Stimulated activated CD4-positive, alpha-beta T cell treated with anti-CD3 and anti-CD28 coated beads, Interleukin-4, amount 100 ng/mL, for 24 hours (primary cell): ENCODE measurements at places on chromosomes 7 and 10.
A peak's percentile ranks its signal among the peaks of the same experiment; 100 is the strongest.

DNA sequence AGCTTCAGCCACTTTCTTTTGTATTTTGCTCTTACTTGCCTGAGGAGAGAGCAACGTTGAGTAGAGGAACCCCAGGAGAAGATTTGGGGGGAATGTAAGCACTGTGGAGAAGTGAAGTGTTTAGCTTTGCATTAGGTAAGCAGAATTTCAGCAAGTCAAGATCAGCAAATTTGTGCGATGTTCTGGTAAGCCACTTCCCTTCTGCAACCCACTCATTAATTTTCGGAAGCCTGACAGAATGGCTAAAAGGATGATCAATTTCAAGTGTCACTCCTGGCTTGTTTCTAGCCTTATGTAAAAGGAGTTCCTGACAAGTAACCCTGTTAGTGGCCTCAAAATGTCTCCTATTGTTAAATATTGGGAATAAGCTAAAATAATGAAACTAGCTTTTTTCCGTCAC is 48.5 kb upstream of the NXPH1 start:
- DNase-seq: no peak

DNA sequence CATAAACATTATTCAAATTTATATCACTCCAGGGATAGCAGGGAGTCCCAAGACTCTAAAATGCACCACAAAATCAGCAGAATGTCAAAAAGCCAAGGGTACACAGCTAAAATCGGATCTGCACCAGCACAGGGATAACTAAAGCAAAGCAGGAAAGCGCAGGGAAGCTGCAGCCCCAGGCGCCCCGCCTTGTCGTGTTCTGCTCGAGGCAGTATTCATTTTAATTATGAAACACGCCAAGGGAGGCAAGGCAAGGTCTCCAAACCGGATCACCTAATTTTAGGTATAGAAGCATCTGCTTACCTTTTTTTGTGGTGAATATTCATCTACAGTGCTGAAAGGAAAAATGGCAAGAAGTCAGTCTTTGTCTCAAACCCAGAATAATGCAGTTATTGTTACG is 199.4 kb downstream of the RAPGEF5 start:
- no peak for DNase-seq

DNA sequence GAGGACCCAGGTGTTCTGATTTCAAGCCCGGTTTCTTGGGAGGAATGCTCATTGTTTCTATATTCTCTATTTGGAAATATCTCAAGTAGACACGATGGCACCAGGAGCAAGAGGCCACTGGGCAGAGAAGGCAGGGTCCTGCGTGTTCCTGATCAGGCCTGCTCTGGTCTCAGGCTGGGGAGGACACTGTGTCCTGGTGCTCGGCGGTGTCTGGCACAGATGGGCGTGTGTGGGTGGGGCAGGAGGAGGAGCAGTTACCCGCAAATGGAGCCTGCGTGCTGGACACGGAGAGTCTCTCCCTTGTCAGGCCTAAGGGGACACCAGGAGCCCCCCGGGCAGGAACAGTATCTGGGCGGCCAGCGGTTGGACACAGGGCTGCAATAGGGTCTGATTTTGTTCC is 25.9 kb upstream of the GOLGA7B start:
- DNase-seq: no peak

- DNase-seq: no peak
Observed at GRCh38 chr7:940599-941408, 13.7 kb downstream of the ADAP1 start.

DNA sequence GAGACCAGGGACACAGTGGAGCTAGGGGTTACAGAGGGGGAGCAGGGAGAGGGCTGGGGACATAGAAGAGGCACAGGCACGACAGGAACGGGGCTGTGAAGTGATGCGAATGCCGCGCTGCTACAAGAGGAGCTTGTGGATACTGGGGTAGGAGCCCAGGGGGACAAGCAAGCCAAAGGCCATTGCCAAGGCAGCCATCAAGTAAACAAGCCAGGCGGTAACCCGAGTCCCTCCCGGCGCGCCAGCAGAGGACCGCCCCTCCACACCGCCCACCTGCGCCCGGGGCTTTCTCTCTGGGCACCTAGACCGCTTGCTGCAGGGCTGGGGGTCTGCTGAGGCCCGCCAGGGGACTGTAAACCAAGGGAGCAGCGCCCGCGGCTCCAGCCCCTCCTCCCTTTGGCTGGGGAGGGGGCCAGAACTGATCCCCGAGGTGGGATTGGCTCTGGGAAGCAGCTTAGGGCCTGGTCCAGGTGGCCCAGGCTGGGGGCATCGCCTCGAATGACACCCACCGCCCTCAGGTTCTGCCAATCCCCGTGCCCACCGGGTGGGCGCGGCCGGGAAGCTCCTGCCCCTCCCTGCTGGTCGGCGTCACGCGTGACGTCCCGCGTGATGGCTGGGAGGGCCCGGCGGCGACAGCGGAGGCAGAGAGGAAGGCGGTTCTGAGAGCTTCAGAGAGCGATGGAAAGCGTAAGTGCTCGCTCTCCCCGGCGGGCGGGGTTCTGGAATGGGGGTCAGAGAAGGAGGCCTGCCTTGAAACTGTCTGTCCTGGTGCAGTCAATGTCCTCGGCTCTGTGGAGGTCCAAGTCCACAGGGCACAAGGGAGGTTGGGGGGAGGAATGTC is 982 bp downstream of the SFXN3 start:
- DNase-seq: peak; percentile 74

DNA sequence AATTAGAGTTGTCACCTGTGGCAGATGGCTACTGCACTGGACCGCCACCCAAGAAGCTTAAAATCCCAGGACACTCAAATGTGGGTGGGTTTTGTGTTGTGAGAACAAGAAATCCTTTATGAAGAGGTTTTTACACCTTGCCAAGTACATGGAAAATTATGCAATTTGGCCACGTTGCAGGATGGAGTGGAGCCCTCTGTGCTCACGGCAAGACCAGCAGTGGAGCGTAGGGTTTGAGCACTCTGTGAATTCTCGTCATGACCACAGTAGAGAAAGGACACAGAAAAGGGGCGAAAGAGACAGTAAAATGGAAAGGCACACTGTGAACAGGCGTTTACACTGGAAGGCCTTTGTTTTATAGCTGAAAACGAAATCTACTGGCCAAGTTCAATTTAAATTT is 222.6 kb downstream of the ADARB2 start:
- no peak for DNase-seq

DNA sequence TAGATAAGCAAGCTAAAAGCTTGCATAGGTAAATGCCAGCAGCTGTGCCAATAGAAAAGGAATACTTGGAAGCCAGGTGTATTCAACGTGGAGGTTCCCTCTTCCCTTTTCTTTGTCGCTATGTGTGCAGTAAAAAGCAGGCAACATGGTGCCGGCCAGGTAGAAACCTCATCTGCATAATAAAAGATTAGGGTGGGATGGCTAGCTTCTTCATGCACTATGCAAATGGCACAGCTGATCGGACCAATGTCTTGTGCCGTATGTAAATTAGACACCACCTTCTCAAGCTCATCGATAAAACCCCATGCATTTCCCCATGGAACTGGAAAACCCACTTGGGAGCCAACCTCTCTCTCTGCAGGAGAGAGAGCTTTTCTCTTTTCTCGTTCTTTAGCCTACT is 150.9 kb upstream of the FOXK1 start:
- no peak for DNase-seq

- no peak for DNase-seq
Observed at GRCh38 chr7:139698278-139698677, 79.5 kb downstream of the HIPK2 start.

GRCh38 chr10:2681891-2682290 is 385.5 kb upstream of the PFKP start:
- no peak for DNase-seq

- no peak for DNase-seq
Observed at GRCh38 chr10:103636492-103636891, 143.0 kb downstream of the NEURL1 start.

GRCh38 chr7:25408876-25409275 is 180.6 kb upstream of the NPVF start:
- DNase-seq: no peak

- no peak for DNase-seq
Observed at GRCh38 chr7:55965100-55965470, 700 bp downstream of the NIPSNAP2 start.

- no peak for DNase-seq
Observed at GRCh38 chr7:153087498-153087897, 327.9 kb downstream of the ACTR3B start.

DNA sequence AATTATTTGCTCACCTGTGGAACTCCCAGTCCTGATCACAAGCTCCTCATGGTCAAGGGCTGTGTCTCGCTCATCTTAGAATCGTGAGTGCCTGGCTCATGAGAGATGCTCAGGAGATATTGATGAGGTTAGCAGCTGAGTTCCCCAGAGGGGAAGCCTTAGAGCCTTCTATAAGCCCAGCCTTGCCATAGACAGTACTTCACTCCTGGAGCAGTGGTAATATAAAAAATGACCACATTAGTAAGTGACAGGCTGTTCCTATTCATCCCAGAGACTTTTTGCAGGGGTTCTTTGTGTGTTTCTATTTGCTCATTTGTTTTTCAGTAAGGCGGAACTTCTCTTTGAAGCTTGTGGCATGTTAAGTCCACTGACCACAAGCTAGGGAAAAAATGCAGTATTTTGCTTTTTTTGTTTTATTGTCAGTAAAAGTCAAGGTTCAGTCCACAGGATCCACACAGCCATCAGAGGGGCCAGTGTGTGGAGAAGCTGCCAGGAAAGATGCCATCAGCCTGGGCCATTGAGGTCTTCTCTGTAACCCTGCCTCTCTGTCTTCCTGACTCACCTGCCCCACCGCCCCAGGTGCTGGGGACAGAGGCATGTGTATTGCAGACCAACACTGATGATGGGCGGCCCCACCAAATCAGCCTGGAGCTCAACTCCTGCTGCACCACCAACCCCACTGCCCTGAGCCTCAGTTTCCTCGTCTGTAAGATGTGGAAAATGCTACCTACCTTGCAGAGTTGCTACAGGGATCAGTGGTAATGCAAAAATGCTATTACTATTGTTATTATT is 36.4 kb upstream of the JCAD start:
- DNase-seq: no peak

DNA sequence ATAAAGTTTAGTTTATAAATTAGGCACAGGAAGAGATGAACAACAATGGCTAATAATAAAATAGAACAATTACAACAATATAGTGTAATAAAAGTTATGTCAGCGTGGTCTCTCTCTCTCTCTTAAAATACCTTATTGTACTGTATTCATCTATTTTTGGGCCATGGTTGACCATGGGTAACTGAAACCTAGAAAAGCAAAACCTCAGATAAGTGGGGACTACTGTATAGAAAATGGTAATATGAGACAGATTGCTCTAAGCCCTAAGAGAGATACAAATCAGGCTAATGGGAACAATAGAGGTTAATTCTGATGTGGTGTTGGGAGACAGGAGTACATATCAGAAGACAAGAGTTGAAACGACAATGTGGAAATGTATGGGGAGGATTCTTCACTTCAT is 86.2 kb downstream of the ZNF365 start:
- DNase-seq: no peak

DNA sequence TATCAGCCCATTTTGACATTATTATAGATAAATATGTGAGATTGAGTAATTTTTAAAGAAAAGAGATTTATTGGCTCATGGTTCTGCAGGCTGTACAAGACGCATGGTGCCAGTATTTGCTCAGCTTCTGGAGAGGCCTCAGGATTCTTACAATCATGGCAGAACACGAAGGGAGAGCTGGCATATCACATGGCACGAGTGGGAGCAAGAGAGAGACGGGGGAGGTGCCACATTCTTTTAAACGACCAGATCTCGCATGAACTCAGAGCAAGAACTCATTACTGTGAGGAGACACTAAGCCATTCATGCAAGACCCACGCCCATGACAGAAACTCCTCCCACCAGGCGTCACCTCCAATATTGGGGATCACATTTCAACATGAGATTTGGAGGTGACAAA is 40.1 kb upstream of the ZNF488 start:
- DNase-seq: no peak

DNA sequence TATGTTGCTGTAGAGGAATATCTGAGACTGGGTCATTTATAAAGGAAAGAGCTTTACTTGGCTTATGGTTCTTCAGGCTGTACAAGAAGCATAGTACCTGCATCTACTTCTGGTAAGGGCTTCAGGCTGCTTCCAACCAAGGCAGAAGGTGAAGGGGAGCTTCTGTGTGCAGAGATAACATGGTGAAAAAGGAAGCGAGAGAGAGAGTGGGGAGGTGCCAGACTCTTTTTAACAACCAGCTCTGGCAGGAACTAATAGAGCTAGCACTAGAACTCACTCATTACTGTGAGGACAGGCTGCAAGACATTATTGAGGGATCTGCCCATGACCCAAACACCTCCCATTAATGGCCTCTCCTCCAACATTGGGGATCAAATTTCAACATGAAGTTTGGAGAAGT is 94.5 kb downstream of the KIF20B start:
- DNase-seq: no peak

GRCh38 chr10:114386452-114386851 is 17.9 kb downstream of the AFAP1L2 start:
- no peak for DNase-seq
